Stimulated activated CD4-positive, alpha-beta T cell treated with anti-CD3 and anti-CD28 coated beads, Interleukin-12 subunit alpha, Interleukin-12 subunit beta, amount 100 ng/mL, for 4 hours (primary cell): ENCODE measurements at places on chromosomes 4 and X.

- no peak for DNase-seq
Observed at GRCh38 chrX:141903400-141904155, at the start of gene MAGEC1. Gene MAGEC1, plus strand, starts transcription at chrX:141903894. Its CDS starts 1,179 bp downstream, at chrX:141905073.

DNA sequence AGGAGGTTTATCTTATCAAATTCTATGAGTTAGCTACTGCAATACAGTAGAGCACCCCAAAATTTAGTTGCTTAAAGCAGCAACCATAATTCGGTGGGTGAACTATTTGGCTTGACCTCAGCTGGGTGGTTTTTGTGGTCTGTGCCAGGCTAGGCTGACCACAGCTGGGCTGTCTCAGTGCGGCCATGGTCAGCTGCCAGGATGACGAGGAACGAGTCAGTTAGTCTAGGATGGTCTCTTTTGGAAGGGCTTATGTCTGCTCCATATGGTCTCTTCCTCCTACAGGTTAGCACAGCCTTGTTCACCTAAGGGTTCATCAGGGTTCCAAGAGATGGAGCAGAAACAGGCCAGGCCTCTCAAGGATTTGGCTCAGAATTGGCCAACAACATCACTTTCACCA, 210.4 kb downstream of the PALLD start:
- no peak for DNase-seq

- no peak for DNase-seq
Observed at GRCh38 chr4:155763551-155763950, 4.7 kb downstream of the GUCY1B1 start.

GRCh38 chr4:78532046-78532445, 19.5 kb upstream of the ANXA3 start:
- no peak for DNase-seq

DNA sequence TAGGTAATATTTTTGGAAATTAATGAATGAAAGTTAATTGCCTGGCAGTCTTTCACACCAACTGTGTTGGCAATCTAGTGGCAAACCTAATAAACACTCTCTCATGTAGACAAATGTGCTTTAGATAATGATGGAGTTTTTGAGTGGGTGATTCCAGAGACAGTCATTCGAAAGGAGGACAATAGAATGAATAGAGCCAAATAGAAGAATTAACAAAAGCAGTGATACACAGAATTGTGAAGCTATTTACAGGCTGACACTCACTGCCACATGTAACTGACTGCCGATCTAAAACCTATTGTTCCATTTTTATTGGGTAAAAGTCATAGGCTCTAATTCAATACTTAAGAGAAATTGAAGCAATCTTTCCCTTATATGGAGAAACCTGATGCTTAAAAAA, 338.5 kb downstream of the PCDH7 start:
- DNase-seq: no peak

DNA sequence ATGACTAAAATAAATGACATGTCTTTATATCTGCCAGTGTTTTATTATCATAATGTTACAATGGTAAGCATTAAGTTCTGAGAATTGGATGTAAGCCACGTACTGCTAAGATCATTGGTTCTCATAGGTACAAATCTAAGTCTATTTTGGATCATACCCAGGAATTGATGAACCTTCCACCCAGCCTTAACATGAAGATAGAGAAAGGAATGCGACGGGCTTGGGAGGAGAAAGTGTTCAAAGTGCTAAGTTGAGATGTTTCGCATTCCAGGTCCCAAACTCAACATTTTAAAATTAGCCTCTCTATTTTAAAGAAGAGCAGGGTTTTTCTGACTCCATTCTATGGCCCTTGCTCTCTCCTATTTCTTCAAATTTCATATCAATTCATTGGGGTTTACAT, 54.9 kb upstream of the FRAS1 start:
- DNase-seq: no peak

DNA sequence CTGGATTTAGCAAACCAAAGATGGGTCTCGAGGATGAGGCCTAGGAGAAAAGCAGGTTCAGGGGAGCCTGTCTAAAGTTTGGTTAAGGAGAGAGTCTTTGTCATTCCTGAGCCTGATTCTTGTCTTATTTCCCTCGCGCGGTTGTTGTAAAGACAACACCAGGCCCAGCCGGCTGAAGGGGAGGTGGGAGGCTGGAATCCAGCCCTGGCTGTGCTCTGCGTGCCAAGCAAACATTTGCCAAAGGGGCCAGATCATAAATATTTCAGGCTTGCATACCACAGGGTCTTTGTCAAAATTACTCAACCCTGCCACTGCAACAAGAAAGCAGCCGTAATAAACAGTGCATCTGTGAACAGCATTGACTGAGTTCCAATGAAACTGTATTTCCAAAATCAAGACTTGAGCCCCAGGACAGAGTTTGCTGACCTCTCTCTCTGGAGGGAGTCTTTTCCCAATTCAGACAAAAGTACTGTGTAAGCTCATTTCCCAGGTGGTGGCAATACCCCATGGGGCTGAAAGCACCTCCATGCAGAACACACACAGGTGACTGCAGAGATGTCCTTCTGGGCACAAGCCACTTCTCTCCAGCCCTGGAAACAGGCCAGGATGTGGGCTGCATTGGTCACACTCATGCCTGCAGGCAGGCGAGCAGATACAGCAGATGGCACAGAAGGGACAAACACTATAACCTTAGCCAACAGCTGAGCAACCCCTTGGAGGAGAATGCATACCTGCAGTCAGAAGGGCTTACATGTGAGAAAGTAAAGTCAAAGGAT, 320.3 kb downstream of the STK32B start:
- DNase-seq: no peak

GRCh38 chr4:8473198-8473919, 32.8 kb downstream of the TRMT44 start:
- DNase-seq: no peak

GRCh38 chrX:6694221-6694620, 159.3 kb upstream of the VCX3A start:
- DNase-seq: no peak

- no peak for DNase-seq
Observed at GRCh38 chr4:110085131-110085530, 113.3 kb downstream of the ELOVL6 start.

DNA sequence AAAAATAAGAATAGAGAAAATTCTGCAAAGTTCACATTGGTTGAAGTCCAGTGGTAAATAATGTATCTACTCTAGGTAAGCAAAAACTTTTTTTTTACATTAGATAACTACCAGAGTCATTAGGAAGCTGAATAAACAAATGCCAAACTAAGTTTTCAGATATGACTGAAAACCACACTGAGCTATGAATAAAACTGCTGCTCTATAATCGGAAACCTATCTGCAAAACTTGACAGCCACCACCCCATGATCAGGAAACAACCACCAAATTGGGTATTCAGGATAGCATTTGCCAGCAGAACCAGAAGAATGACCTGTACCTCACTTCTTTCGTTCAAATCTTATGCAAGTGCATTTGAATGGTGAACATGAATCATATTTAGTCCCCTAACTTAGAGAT, 173.0 kb upstream of the TET2 start:
- DNase-seq: no peak

DNA sequence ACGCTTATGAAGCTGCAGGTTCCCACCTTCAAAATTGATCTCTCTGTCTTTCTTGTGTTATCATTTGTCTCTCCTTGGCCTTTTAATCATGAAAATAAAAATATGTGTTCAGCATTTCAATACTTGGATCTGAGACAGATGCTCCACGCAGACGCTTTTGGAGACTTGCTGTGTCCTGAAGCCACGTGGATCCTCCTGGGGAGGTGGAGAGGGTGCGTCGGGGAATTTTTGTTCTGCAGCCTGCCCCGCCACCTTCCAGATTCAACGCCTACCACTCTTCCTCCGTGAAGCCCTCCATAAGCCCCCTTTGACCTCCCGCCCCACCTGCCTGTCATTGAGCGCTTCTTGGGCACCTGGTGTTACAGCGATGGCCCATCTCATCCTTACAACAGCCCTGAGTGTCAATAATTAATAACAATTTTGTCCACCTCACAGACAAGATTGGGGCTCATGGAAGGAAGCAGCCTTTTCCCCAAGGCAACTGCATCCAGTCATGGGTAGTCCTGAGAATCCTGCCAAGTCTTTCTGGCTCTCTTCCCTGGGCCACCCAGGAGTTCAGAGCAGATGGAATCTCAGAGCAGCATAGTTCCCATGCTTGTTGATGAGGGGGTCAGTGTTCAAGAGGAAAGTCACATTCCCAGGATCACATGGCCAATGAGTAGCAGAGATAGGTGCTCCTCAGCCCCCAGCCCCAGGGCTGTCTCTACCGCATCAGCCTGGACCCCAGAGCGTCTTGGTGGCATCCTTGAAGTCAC, 172.6 kb upstream of the PSAPL1 start:
- DNase-seq: no peak

DNA sequence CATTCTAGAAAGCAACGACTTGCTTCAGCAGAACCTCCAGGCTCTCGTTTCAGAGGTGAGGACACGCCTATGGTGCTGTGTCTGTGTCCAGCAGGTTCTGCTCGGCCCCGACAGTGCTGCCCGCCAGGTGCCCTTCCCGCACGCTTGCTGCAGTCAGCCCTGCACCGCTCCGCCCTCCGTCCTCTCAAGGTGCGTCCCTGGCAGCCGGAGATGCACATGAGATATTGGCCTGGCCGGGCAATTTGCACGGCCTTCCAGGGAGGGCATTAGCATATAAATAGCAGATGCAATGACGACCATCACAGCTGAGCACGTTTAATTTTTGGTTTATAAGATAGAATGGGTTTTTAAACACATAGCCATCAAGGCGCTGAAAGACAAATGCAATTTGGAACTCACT, 14.4 kb downstream of the UVSSA start:
- DNase-seq: no peak

DNA sequence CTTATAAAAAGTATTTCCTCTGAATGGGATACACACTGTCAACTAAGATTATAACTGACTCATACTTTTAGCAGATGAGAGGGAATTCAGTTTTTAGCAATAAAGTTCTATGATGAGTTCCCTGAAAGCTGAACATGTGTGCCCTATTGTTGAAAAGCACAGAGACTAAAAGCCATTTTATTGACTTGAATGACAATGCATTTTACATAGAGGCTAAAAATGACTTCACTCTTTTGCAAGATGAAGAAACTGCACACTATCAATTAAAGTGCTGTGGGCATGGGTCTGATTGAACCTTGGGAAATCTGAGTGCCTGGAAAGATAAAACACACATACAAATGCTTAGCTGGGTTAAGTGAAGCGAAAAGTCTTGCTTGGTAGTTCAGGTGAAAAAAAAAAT, 633.4 kb downstream of the PDHA2 start:
- DNase-seq: no peak

GRCh38 chrX:153897899-153898298, 6.6 kb upstream of the AVPR2 start:
- no peak for DNase-seq

GRCh38 chr4:186481998-186482790, 73.2 kb downstream of the MTNR1A start:
- DNase-seq: no peak

GRCh38 chr4:19958848-19959247, 292.9 kb upstream of the SLIT2 start:
- no peak for DNase-seq

GRCh38 chr4:76035141-76035540, 729 bp downstream of the CXCL11 start:
- no peak for DNase-seq

DNA sequence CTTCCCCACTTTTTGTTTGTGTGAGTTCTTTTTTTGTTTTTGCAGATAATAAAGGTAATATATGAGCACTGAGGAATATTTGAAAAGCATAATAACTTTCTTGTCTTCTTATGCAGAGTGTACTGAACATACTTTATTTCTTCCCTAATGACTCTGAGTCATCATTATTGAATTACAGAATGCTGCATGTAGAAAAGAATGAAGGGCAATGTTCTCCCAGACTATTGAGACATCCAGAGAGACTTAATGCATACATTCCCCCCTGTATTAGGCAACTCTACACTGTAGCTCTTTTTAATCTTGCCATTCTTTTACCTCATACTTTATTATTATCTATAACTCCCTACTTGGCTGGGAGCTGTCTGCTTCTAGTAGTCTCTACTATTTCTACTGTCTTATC, 240.5 kb upstream of the ANKRD50 start:
- no peak for DNase-seq

GRCh38 chrX:131778269-131779218, 234.7 kb downstream of the OR13H1 start:
- DNase-seq: no peak

- no peak for DNase-seq
Observed at GRCh38 chr4:140645614-140646412, 77.1 kb upstream of the UCP1 start.

DNA sequence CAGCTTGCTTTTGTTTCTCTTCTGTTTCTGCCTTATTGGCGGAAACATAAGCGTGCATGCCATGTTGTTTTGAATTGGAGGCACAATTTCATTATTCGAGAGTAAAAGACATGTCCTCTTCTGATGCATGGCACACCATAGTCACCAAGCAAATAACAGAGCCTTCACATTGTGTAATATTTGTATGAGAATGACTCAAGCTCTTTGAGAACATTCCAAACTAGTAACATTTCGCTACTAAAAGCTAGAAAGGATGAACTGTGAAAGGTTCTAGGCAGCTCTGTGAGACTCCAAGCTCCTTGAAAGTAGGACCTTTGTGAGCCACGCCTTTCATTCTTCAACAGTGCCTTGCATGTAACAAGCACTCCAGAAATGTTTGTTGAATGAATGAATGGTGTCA, 9.2 kb upstream of the ANXA3 start:
- DNase-seq: no peak

DNA sequence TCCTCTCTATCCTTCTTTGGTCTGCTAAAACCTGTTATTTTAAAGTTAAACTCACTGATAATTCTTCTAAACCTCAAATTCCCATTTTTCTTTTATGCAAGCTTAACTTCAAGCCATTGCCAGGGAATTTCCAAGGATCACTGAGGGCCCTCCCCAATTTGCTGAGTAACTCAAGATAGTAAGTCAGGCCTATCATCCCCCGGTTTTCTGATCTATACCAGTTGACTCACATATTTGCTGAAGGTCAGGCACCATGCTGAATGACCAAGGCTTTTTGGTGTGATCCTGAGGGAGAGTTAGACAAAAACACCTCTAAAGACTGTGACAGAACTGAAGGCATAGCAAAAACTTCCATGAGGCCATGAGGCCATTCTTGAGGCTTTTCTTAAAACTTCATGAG, 1301.9 kb downstream of the PCDH7 start:
- DNase-seq: no peak

DNA sequence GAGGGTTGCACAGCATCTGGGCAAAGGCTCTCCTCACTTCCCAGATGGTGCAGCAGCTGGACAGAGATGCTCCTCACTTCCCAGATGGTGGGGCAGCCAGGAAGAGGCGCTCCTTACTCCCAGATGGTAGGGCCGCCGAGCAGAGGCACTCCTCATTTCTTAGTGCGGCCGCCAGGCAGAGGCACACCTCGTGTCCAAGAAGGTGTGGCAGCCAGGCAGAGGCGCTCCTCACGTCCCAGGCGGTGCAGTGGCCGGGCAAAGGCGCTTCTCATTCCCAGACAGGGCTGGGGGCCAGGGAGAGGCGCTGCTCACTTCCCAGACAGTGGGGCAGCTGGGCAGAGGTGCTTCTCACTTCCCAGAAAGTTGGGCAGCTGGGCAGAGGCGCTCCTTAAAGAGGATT, 48.8 kb downstream of the ZNF732 start:
- no peak for DNase-seq

- DNase-seq: no peak
Observed at GRCh38 chr4:173506597-173507211, 23.3 kb downstream of the HAND2 start.

- no peak for DNase-seq
Observed at GRCh38 chr4:121253961-121254360, 89.8 kb upstream of the TNIP3 start.
